MV-4-11 (cell line): ENCODE measurements at places on chromosomes 3 and 15.

- DNase-seq = peak; percentile 41
Observed at GRCh38 chr15:68818066-68818768, 2.5 kb downstream of the ANP32A start.

DNA sequence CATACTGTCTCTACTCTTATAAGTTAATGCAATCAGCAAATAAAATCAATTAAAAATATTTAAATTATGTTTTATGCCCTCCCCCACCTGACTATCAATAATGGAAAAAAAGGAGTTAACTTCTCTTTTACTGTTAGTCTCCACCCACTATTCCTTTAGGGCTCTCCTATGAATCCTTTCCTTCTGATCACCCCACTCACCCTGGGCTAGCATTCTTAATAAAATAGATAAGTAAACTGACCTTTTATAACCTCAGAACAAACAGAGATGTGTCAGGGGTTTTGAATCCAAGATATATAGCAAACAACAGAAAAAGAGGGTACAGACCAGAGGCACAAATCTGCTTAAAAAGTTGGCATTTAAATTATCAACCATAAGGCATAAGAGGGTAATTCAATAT is 116.1 kb upstream of the PLXND1 start:
- no peak for DNase-seq

DNA sequence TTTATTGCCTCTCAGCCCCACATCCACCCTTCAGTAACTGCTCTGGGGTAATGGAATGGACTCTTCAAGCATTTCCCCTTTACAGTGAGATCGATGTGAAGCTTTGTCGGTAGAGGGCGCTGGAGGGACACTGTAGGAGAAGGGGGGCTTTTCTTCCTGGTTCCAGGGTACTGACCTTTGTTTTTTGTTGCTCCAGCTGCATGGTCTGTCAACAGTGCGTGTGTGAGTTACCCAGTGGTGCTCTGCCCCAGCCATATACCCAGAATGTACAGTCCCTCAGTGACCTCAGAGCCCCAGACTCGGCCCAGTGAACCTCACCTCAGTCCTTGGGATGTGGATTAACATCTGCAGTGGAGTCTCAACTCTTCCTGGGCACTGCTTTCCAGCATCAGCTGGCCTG is 180.3 kb upstream of the TSC22D2 start:
- peak; percentile 40 for DNase-seq

DNA sequence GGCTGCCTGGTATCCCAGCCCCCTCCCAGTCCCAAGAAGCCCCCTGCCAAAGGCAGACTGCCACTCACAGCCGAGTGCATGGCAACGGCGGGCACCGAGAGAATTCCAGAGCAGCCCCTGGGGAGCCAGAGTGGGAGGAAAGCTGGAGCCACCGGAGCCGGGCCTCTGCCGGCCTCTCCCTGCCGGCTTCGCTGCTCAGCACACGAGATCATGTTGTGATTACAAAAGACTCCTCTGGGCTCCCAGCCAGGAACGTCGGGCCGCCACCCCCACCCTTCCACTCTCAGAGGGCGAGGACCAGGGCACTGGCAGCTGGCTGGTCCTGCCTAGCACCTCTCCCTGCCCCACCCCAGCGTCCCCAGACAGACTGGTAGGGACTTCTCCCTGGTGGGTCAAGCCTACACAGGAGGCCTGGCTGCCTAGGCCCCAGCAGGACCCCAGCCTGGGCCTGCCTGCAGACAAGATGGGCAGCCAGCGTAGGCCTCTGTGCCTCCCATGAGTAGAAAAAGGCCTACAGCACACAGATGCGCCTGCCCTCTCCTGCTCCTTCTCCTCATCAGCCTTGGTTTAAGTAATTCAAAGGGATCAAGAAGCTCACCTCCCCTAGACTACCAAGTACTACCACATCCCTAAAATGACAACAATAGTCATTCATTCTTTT is at the start of gene CCDC9B:
Gene CCDC9B (minus strand): TSS at position 200 of the 661 bp plus-strand sequence. CDS start 120 bp downstream, at position 80.
- DNase-seq = peak; percentile 65
